NCI-H1930 (cell line): ENCODE measurements at places on chromosomes 4 and X.
A peak's percentile ranks its signal among the peaks of the same experiment; 100 is the strongest.

- DNase-seq, result peak; percentile 24
These were observed 27.9 kb upstream of the PAPSS1 start for GRCh38 chr4:107747748-107748486.

GRCh38 chr4:2085496-2085901 is 26.4 kb downstream of the NAT8L start:
- no peak for DNase-seq

DNA sequence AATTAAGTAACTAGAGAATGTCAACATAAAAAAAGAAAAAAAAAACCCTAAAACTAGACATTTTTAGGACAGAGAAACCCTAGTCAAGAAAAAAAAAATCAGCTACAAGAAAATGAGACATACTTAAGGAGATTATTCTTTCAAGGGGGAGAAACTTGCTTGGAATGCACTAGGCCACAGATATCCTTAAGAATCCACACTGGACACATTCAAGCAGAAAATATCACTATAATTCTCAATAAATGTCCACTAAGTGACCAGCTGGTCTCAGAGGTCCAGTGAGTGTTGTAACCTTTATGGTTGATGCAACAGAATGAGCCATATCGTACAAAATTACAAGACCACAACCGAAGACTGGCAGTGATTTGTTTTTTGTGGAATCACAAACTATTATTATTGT is 15.6 kb upstream of the IBSP start:
- DNase-seq, result no peak

DNA sequence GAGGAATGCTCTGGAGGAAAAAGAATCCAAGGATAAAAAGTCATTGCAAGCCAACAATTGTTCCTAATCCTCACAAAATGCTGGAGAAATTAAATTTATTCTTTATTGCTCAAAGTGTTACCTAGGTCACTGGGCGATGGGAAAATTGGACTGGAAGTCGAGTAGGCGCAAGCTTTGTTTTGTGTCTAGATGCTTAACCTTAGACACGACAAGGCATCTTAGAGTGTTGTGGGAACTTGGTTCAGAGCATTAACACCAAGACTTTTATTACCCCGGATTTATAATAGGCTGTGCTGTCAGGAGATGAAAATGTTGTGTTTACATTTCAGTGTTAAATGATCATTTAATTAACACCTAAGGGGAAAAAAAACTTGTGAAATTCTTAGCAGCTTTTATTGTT is 25.1 kb downstream of the SLIT2 start:
- no peak for DNase-seq

DNA sequence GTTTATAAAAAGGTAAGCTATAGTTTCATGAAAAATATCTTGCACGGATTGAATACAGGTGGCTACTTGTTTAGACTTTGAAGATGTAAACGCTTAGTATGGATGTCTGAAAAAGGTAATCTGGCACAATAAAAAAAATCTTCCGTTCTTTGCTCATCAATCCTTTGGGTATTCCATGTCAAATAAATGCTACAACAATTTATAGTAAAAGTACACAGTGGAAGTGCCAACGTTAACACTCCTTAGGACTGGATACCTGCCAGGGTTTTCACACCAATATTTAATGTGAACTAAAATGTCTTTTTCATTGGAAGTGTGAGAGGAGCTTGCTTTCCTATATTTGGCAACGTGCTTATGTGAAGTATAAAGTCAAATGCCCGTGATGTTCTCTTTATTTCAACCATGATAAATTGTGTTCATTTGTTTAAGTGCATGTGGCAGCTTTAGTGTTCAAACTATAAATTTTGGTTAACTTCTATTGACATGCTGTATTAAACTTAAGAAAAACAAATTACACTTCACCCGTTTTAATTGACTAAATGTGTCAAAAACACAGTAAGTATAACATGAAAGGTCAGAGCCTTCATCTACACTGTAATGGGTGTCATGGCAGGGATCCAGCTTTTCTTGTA is 121.7 kb upstream of the HAND2 start:
- no peak for DNase-seq

GRCh38 chr4:173532725-173533511 is 2.9 kb upstream of the HAND2 start:
- DNase-seq, result no peak

DNA sequence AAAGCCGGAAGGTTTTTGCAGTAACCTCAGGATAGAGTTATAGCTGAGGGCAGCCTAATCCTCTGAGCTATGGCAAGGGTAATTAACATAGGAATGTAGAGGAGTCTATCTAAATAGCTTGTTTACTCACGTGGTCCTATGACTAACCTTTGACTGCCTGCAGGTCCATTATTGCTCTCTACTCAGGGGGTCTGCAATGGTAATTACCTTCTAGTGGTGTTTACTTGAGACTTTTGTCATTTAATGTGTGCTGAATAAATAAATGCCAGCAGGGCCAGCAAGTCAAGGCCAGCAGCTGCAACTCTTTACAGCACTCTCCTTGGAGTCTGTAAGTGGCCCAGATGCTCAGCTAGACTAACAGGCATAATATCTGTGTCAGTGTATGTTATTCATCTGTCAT is 212.7 kb upstream of the FMR1 start:
- no peak for DNase-seq

GRCh38 chr4:99179626-99180025 is 35.5 kb upstream of the ADH4 start:
- no peak for DNase-seq

- DNase-seq, result no peak
These were observed 545 bp downstream of the ABCE1 start for GRCh38 chr4:145098675-145099037.

GRCh38 chrX:150774798-150775568 is 81.8 kb downstream of the MTMR1 start:
- DNase-seq, result no peak

DNA sequence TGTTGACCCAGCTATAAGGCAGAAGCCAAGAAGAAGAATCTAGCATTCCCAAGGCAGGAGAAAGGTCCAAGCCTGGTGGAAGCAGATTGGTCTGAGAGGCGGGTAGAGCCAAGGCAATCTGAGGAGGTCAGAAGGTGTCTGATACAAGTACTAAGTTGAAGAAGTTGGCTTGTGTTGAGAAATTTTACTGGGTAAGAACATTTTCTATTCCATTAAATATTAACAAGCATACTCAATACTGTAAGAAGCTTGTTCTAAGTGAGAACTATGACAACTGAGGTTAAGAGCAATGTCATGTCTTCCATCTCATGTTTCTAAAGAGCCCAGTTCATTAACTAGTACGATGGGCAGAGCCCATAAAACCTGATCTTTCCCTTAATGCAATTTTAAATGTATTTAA is 75.0 kb downstream of the FAM13A start:
- DNase-seq, result no peak

GRCh38 chr4:113594231-113594556 is 167.3 kb downstream of the CAMK2D start:
- no peak for DNase-seq

GRCh38 chrX:118074196-118074595 is 42.4 kb downstream of the KLHL13 start:
- DNase-seq, result no peak

- DNase-seq, result no peak
These were observed 74.8 kb downstream of the WWC2 start for GRCh38 chr4:183173580-183174526.

DNA sequence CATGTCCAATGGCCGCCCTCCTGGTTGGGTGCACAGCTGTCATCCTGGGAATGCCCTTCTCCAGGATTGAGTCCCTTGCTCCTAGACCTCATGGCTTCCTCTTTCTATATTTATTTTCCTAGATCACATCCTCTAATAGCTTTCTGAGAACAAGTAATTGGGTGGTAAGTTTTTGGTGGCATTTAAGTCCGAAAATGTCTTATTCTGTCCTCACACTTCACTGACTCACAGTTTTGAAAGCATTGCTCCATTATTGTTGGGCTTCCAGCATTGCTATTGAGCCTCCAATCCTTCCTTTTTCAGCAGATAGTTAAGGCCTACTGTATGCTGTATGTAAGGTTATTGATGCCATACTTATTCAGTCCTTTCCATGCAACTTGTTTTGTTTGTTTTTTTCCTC is 25.9 kb downstream of the PGM2 start:
- DNase-seq, result no peak

DNA sequence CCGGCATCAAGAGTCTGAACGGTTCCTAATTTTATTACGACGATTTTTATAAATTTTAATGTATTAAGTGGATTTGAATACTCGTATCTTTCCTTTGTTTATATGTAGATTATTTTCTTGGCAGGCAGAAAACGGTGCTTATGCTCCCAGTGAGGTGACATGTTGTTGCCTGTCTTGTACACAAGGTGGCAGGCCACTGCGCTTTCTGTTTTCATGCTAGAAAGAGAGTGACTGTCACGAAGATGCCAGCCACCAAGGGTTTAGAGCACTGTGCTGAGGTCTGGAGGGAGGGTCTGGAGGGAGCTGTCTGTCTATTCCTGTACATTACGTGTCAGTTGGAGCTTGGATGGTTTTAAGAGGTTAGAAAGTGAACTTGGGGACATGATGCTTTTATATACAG is 87.7 kb downstream of the SHROOM2 start:
- DNase-seq, result no peak

DNA sequence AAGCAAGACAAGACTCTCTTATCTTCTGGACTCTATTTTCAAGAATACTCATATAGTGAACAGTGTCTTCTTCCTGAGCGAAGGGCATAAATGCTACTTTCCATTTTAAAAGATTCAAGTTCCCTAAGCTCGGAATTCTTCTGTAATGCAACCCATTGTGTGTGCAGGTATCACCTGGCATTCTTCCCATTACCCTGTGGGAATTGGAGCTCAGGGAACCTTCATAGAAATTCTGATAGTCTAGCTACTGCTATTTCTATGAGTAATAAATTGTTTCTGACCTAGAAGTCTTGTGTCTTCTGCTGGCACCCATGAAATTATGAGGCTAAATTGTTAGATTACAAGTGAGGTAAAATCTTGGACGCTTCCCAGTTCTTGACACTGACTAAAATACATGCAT is 324.1 kb upstream of the DIPK2B start:
- no peak for DNase-seq

DNA sequence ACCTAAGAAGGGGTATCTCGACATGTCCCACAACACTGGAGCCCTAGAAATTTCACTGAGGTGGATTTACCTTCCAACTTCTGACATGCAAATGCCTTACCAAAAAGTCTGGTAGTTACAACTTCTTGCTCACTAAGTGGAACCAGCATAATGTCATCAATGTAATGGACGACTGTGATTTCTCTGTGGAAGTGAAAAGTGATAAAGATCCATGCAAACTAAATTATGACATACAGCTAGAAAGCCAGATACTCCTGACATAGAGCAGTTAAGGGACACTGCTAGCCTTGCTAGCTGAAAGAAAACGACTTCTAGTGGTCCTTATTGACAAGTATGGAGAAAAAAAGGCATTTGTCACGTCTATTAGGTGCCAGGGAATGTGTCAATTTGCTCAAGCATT is 191.1 kb downstream of the MAB21L2 start:
- no peak for DNase-seq

- DNase-seq, result no peak
These were observed 38.6 kb downstream of the ANK2 start for GRCh38 chr4:113088050-113088449.

DNA sequence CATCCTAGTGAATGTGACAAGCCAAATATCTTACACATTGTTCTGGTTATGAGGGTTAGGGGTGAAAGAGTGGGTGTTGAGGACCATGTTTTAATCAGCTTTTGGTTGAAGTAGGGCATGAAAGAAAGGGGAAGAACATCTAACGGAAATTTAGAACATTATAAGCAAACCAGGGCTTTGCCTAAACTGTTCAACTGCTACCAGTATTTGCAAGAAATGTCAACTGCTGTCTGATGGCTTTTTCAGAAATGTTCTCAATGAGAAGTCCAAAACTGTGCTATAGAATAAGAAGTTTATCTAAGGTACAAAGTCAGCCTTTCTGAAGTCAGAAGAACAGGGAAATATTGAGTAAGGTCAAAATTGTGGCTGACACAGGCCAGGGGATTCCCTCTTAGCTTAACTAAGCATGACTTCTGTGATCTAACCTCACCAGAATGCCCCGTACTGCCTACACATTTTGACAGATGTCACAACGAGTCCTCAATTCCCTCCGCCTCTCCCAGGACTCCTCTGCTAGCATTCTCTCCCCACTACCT is 67.1 kb downstream of the DTHD1 start:
- no peak for DNase-seq

- no peak for DNase-seq
These were observed 4.7 kb upstream of the GPR143 start for GRCh38 chrX:9770319-9770718.

DNA sequence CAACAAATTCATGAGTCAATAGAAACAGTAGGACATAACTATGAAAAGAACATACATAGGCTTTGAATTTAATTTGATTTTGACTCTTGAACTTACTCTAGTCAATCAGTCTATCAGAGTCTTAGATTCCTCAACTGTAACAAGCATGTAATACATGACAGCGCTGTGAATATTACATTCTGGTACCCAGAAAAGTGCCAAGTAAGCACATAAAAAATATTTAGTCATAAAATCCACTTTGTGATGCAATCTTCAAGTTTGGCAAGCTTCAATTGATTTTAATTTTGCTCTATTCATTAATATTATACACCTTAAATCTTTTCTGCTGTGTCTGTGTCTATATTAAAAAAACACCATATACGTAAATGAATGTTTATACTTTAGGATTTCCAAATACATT is 483.3 kb downstream of the PRR32 start:
- DNase-seq, result no peak

DNA sequence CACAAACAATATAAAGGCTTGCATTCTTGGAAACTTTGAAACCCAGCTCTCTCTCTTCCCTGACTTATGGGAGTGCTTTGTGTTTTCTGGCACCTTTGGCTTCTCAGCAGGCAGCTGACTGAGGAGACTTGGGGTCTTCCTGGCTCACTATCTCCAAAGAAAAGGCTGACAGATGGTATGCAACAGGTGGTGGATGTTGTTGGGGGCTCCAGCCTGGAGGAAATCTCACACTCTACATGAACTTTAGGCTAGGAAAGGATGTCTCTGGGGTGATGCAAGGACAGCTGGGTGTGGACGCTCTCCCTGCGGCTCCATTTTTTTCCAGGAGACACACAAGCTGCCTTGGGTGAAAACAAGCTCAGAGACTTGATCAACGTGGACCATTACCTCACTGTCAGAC is 67.4 kb downstream of the DNAAF6 start:
- no peak for DNase-seq

DNA sequence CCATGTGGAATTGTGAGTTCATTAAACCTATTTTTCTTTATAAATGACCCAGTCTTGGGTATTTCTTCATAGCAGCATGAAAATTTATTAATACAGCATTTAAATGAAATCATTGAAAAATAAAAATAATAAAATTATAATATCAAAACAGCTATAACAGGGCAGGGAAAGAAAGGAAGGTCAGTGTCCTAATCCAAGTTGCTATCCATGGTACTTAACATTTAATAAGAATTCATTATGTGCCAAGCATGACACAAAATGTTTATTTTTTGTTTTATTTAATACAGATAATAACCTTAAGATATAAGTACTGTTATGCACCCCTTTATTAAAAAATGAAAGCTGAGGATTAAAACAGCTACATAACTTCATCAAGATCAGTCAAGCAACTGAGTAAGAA is 838.4 kb downstream of the RAB28 start:
- no peak for DNase-seq

- DNase-seq, result no peak
These were observed 249.1 kb downstream of the EVC2 start for GRCh38 chr4:5459236-5459635.
